ENCODE measurements at places on chromosomes 7 and 10.

DNA sequence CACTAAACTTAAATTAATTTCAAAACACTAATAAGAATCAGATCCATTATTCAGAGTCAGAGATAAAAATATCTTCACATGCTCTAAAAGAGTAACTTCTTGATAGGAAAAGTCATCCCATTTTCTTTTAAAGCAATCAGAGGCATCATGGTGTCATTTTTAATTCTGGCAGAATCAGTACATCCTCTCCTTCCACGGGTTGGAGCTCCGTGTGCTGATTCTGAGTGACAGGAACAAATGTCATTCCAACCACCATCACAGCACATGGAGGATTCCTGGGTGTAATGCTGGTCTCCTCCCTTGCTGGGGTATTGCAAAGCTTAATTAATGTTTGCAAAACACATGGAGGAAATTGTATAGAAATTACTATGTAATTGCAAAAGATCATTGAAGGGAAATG, 114.5 kb upstream of the IMMP2L start:
- DNase-seq, result no peak

DNA sequence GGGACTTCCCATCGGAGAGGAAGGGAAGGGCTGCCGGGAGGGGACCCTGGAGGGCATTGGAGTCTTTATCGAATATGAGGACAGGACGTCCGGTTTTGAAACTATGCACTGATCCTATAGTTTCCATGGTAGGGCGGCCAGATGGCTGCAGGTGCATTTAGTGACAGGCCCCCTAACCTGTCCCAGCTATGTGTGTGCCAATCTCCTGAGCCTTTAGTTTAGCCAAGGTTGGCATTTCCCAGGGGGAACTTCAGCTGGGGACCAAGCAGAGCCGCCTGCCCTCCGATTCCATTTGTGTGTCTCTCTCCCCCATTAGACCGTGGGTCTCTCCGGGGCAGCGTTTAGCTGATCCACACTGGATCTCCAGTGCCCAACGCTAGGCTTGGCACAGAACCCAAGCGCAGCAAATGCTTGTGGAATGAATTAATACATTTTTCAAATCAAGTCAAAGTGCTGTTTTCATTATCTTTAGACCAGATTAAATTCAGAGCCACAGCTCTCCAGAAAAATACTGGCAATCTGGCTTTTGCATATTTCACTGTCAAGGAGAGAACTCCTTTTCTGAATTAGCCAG, 19.9 kb downstream of the TMEM270 start:
- DNase-seq, result no peak

- DNase-seq, result peak; percentile 69
Measured at GRCh38 chr10:12351447-12351846, 2.1 kb downstream of the CAMK1D start.

DNA sequence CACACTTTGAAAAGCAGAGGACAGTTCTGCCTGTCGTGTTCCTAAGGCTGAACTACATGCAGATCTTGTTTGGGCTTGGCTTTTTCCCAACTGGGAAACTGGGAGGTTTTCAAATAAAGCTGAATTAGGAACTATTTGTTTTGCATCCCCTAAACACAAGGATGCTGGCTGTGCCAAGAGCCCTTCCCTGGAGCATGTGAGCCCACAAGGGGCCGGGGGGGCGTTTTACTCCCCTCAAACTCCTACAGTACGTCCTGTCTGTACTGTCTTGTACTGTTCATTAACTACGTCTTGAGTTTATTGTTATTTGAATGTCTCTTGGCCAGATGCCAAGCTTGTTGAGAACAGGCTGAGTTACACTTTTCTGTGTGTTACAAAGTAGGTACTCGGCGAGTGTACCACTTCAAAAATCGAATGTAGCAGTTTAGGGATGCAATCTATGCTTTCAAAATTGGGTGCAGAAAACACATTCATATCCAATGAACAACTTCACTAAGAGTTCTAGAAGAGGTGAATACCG, 94.9 kb downstream of the GFRA1 start:
- no peak for DNase-seq

DNA sequence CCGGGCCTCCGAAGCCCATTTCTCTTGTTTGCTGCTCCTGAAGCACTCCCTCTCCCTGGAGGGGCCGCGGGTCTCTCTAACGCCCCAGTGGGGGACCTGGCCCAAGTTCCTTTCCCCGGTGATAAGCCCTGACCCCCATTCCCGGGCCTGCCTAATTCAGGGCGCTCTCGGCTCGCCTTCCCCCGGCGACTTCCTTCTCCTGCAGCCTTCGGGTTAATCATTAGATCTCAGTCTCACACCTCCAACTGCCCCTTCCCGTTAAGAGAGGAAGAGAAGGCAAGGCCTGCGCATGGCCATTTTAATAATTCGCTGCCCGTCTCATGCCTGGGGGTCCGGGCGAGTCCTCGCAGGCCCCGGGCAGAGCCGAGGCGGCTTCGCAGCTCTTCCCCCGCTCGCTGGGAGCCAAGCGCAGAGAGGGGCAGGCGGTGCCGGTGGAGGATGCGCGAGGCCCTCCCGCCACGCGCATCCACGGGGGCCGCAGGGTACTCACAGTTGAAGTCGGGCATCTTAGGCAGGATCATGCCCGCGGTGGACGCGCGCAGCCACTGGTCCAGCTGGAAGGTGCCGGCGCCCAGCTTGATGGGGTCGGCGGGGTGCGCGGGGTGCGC, 1.2 kb downstream of the MNX1 start:
- no peak for DNase-seq

GRCh38 chr7:88523645-88524044, 217.0 kb upstream of the STEAP4 start:
- no peak for DNase-seq

DNA sequence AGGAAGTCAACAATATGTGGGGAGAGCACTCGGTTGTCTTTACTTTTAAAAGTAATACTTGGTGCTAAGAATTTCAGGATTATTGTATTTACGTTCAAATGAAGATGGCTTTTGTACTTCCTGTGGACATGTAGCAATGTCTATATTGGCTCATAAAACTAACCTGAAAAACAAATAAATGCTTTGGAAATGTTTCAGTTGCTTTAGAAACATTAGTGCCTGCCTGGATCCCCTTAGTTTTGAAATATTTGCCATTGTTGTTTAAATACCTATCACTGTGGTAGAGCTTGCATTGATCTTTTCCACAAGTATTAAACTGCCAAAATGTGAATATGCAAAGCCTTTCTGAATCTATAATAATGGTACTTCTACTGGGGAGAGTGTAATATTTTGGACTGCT, 32.7 kb downstream of the SIRT1 start:
- no peak for DNase-seq

GRCh38 chr7:44284881-44285541, 40.4 kb downstream of the CAMK2B start:
- DNase-seq, result no peak

GRCh38 chr7:114047889-114048288, 129.1 kb upstream of the PPP1R3A start:
- no peak for DNase-seq

GRCh38 chr7:102073931-102074880, 212.5 kb upstream of the SH2B2 start:
- no peak for DNase-seq

DNA sequence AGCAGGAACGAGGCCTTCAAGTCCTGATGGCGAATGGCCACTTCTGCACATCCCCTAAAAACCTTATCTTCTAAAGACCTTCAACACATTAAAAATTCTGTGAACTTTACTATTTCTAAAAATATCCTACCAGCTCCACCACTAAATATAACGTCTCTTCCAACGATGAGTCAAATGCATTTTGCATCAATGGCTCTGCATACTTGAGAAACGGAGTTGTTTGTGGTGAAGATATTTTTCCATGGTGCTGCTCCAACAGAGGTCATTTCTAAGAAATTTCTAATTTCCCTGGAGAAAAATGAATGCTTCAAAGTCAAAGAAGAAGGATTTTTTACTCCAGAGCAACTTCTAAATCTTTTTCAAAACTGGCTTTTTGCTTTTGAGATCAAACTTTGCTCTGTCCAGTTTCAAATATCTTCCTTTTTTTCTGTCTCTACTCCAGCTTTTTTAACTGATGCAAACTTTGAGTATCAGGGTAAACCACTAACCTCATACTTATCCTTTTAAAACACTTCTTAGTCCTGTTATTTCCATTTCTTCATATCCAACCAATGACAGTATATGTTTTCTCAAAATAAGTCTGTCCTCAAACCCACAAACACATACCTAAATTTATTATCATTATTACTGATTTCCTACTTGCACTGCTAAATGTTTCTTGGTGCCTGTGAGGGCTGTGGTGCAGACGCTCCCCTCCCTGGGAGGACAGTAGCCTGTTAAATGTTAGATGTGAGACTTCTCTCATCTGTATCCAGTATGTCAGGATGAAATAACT, 258.1 kb downstream of the KLF6 start:
- DNase-seq, result no peak

DNA sequence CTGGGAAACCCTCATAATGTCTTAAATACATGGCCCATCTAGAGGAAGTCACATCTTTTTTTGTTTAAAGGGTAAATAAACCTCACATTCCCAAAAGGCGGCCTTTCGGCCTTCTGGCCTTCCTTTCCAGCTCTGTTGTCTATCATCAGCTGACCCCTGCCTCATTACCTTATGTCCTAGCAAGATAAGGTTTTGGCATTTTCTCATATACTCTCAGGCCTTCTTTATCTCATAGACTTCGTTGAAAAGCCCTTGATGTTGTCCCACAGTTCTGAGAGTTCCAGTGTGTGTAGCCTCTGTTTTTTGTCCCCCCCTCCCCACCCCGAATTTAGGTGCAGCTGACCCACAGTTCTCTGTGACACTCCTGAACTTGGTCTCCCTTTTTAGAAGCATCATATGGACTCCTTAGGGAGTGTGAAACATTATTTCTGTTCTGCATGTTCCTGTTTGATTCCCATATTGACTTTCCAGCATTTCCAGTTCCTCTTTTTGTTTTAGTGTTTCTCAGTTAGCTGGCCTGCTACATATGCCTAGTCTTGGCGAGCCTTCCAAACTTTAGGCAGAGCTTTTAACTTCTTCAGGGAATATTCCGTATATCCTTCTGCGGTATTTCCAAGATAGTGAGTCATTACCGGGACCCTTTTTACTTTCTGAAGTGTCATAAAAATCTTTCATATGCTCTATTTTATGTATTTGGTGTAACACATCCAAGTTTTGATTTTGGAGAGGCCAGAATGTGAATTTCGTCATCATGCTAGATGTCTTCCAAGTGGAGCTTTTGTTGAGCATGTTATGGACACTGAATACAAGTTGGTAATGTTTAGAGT, 138.5 kb downstream of the LRRC4 start:
- no peak for DNase-seq

All from natural killer cell treated with Interleukin-12 subunit alpha and Interleukin-12 subunit beta and Interleukin-15 and Interleukin-18, amount 100 ng/mL, for 72 hours (primary cell).